ENCODE measurements at places on chromosomes 2 and 18. TPM values are rescaled to one million over a fixed set of nuclear protein-coding genes. Genes with fewer than 3 reads are reported as not detected.
A peak's percentile ranks its signal among the peaks of the same experiment; 100 is the strongest.

The TRIB2 gene
- 146 TPM for total RNA-seq

The DPY30 gene
- 56.4 TPM for total RNA-seq

The BMP10 gene
- not detected for total RNA-seq

The BUB1 gene
- 7.3 TPM for total RNA-seq

The OR6B2 gene
- not detected for total RNA-seq

The CYRIA gene
- total RNA-seq = 2.8 TPM

The TCF7L1 gene
- total RNA-seq = 31.8 TPM

The CNGA3 gene
- total RNA-seq = not detected

The SCTR gene
- not detected for total RNA-seq

The ATP6V1C2 gene
- total RNA-seq = not detected

The TUBA3E gene
- not detected for total RNA-seq

The AGAP1 gene
- total RNA-seq = 43.8 TPM

The RAPGEF4 gene
- total RNA-seq = 0.91 TPM

The CIDEA gene
- total RNA-seq = not detected

The NRP2 gene
- total RNA-seq = 58.4 TPM

DNA sequence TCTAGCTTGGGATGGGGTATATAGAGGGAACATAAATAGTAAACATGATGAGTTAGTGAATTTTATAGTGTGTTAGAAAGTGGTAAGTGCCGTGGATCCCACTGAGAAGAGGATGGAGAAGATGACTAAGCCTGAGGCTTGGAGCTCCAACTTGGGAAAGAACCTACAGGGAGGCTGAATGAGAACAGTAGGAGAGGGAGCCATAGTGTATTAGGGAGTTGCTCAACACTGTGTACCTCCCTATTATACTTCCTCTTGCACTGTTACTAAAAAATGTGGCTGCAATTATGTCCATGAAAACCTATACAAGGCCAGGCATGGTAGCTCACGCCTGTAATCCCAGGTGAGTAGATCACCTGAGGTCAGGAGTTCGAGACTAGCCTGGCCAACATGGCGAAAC lies 2.9 kb upstream of the SLC19A3 start:
- H3K27me3 ChIP-seq = peaks cover 36% of the 10 kb centered on the region
- peaks cover 9% of the 10 kb centered on the region for H3K4me1 ChIP-seq
- no peak overlapping the region for H3K27ac ChIP-seq
- H3K36me3 ChIP-seq = no peaks in the 10 kb centered on the region

GRCh38 chr2:160679686-160680085 lies 186.1 kb upstream of the RBMS1 start:
- no peak overlapping the region for H3K4me3 ChIP-seq
- no peaks in the 10 kb centered on the region for H3K27me3 ChIP-seq
- H3K27ac ChIP-seq = no peak overlapping the region
- DNase-seq = no peak
- H3K4me1 ChIP-seq = peaks cover 4% of the 10 kb centered on the region

- H3K36me3 ChIP-seq = no peaks in the 10 kb centered on the region
- no peak for DNase-seq
- no peaks in the 10 kb centered on the region for H3K4me1 ChIP-seq
- H3K27ac ChIP-seq = no peak overlapping the region
- peaks cover 9% of the 10 kb centered on the region for H3K27me3 ChIP-seq
Observed at GRCh38 chr2:120620025-120620793, 115.5 kb upstream of the GLI2 start.

GRCh38 chr2:163364736-163365135 lies 371.1 kb downstream of the FIGN start:
- DNase-seq = no peak
- H3K4me3 ChIP-seq = no peak overlapping the region
- H3K36me3 ChIP-seq = no peaks in the 10 kb centered on the region
- H3K27ac ChIP-seq = no peak overlapping the region
- no peaks in the 10 kb centered on the region for H3K27me3 ChIP-seq

DNA sequence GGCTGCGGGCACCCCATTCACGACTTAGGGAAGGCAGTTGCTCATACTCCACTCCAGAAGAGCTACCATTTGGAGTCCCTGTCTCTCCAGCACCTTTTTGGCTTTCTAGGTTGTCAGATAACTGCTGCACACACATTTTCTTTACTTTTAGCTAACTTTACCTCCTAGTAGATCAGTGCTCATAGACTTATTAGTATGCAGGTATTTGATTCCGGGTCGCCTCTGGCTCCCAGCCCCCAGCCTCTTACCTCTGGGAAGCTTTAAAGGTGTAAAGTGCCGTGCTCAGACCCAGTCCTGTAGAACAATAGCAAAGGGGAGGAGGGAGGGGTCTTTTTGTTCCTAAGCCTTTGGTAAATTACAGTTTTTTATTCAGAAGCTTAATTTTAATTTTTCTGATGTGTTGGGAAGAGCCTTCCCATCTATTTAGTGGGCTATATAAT lies 102.9 kb downstream of the SPTBN1 start:
- no peak for DNase-seq
- no peaks in the 10 kb centered on the region for H3K27me3 ChIP-seq
- H3K36me3 ChIP-seq = no peaks in the 10 kb centered on the region
- peak overlapping the region; percentile 97 for H3K27ac ChIP-seq

DNA sequence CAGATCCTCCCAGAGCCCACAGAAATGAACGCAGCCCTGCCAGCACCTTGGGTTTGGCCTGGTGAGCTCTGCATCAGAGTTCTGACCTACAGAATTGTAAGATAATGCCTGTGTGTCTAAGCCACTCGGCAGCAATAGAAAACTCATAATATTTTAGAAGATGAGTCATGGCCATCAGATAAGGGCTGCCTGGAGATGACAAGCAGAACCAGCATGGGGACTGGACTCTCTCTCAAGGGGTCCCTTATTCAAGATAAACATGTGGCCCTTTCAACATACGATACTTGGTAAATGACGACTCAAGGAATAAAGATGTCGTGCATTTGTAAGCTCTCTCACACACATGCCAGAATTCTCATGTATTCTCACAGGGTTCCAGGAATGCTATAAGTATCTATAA lies 8.5 kb upstream of the AGAP1 start:
- no peak overlapping the region for H3K4me3 ChIP-seq
- DNase-seq = no peak
- no peaks in the 10 kb centered on the region for H3K36me3 ChIP-seq
- H3K27me3 ChIP-seq = peaks cover 30% of the 10 kb centered on the region
- no peak overlapping the region for H3K27ac ChIP-seq

- H3K36me3 ChIP-seq = no peaks in the 10 kb centered on the region
- H3K27ac ChIP-seq = no peak overlapping the region
- DNase-seq = no peak
- peaks cover 62% of the 10 kb centered on the region for H3K27me3 ChIP-seq
- H3K4me1 ChIP-seq = no peaks in the 10 kb centered on the region
Observed at GRCh38 chr2:42438685-42439084, 55.1 kb downstream of the KCNG3 start.

DNA sequence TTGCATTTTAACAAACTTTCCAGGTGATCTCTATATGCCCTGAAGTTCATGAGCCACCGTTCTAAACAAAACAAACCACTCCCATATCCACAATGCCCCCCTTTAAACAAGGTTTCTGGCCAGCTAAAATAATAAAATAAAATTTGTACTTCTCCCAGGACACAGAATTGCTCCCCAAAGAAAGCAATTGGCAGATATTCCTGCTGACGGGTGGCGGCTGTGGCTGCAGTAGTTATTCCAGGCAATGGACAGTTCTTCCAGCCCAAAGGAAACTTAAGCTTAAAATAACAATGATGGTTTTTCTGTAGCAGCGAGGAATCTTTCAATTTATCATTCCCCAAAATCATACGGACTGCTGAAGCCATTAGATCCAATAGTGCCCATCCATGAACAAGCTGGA lies 260.5 kb upstream of the ZNF521 start:
- peaks cover 6% of the 10 kb centered on the region for H3K4me1 ChIP-seq
- peaks cover 9% of the 10 kb centered on the region for H3K27me3 ChIP-seq
- no peaks in the 10 kb centered on the region for H3K36me3 ChIP-seq
- DNase-seq = no peak
- H3K4me3 ChIP-seq = no peak overlapping the region

GRCh38 chr2:2464094-2464493 lies 133.0 kb upstream of the MYT1L start:
- H3K4me1 ChIP-seq = no peaks in the 10 kb centered on the region
- no peak overlapping the region for H3K4me3 ChIP-seq
- no peaks in the 10 kb centered on the region for H3K36me3 ChIP-seq
- H3K27me3 ChIP-seq = no peaks in the 10 kb centered on the region

- H3K27me3 ChIP-seq = no peaks in the 10 kb centered on the region
- no peak for DNase-seq
- H3K4me1 ChIP-seq = peaks cover 10% of the 10 kb centered on the region
Observed at GRCh38 chr18:25113566-25113965, 238.4 kb downstream of the ZNF521 start.

GRCh38 chr2:132692816-132693215 lies 22.8 kb upstream of the LYPD1 start:
- DNase-seq = no peak
- H3K27me3 ChIP-seq = no peaks in the 10 kb centered on the region
- H3K4me3 ChIP-seq = no peak overlapping the region

DNA sequence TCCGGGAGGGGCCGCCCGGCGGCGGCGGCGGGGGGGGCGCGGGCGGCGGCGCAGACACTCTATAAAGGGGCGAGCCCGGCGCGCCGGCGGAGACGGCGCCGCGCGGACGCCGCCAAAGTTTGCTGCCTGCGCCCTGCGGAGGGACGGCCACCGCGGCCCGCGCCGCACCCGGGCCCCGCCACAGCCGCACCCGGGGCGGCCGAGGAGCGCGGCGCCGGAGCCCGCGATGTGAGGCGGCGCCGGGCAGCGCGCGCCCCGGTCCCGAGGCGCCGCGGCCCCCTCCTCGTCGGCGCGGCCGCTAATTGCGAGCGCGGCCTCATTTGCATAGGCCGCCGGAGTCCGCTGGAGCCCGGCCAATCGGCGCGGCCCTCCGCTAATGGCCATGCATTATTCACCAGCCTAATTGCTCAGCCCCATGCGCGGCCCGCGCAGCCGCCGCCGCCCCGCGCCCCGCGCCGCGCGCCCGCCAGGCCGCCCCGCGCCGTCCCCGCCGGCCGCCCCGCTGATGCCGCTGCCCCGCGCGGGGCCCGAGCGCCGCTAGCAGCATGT lies at the start of gene SALL3:
SALL3 (plus strand) TSS at position 89 of the 549 bp plus-strand sequence; CDS start at position 546, 457 bp downstream.
- no peak for DNase-seq
- H3K27ac ChIP-seq = no peak within 1 kb of the TSS
- H3K4me1 ChIP-seq = peaks cover 13% of the 10 kb centered on the region
- no peak within 1 kb of the TSS for H3K4me3 ChIP-seq

GRCh38 chr2:165074884-165075283 lies 119.6 kb upstream of the SLC38A11 start:
- H3K27ac ChIP-seq = no peak overlapping the region
- no peak for DNase-seq
- H3K36me3 ChIP-seq = no peaks in the 10 kb centered on the region
- no peaks in the 10 kb centered on the region for H3K4me1 ChIP-seq
- no peak overlapping the region for H3K4me3 ChIP-seq

- peaks cover 32% of the 10 kb centered on the region for H3K4me1 ChIP-seq
- no peak for DNase-seq
- no peak overlapping the region for H3K27ac ChIP-seq
- no peak overlapping the region for H3K4me3 ChIP-seq
- H3K27me3 ChIP-seq = no peaks in the 10 kb centered on the region
Observed at GRCh38 chr2:121451398-121451797, 79.3 kb upstream of the RNU4ATAC start.

GRCh38 chr18:45775241-45775676 lies 50.2 kb upstream of the SIGLEC15 start:
- no peak for DNase-seq
- no peak overlapping the region for H3K27ac ChIP-seq
- peaks cover 22% of the 10 kb centered on the region for H3K4me1 ChIP-seq

DNA sequence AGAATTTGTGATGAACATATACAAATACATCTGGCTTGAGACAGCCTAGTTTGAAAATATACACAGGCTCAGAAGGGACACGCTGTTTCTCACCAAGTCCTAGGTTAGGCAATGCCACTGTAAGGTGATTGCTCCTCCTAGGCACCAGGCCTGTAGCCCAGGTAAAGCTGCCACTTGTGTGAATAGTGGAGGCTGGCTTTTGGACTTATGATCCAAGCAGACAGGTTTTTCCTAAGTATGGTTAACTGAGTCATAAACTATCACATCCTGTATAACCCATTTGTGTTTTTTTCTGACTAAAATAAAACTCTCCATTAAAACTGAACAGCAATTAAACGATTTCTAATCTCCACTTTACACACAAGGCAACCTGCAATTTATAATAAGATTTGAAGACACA lies 81.0 kb downstream of the SEMA4F start:
- no peaks in the 10 kb centered on the region for H3K27me3 ChIP-seq
- H3K4me3 ChIP-seq = no peak overlapping the region
- no peak for DNase-seq
- no peak overlapping the region for H3K27ac ChIP-seq
- H3K4me1 ChIP-seq = peaks cover 5% of the 10 kb centered on the region
- peaks cover 7% of the 10 kb centered on the region for H3K36me3 ChIP-seq

DNA sequence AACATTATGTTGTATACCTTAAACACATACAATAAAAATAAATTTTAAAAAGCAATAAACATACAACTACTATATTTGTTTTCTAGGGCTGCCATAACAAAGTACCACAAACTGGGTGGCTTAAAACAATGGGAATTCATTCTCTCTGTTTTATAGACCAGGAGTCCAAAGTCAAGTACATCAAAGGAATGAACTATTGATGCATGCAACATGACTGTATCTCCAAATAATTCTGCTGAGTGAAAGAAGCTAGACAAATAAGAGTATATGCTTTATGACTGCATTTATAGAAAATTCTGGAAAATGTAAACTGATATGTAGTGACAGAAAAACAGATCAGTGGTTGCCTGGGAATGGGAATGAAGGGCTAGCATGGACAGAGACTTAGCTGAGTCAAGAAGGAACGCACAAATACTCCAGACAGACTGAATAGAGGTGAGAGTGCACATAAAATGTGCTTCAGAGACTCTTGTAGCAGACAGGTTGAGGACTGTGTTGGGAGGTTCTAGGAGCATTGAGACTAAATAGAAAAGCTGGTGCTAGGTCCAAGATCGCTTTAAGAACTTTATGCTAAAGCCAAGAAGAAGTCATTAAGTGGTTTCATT lies 11.0 kb upstream of the PLA2R1 start:
- no peak for DNase-seq
- no peaks in the 10 kb centered on the region for H3K27me3 ChIP-seq
- no peak overlapping the region for H3K4me3 ChIP-seq
- peaks cover 22% of the 10 kb centered on the region for H3K4me1 ChIP-seq
- H3K27ac ChIP-seq = no peak overlapping the region

- peak overlapping the region; percentile 87 for H3K27ac ChIP-seq
- no peaks in the 10 kb centered on the region for H3K36me3 ChIP-seq
- H3K4me1 ChIP-seq = peaks cover 38% of the 10 kb centered on the region
- no peaks in the 10 kb centered on the region for H3K27me3 ChIP-seq
Observed at GRCh38 chr2:73112026-73112912, 479 bp downstream of the RAB11FIP5 start.

GRCh38 chr18:75827751-75828287 lies 400.3 kb upstream of the SMIM21 start:
- no peaks in the 10 kb centered on the region for H3K27me3 ChIP-seq
- H3K4me3 ChIP-seq = no peak overlapping the region
- no peak for DNase-seq
- H3K4me1 ChIP-seq = no peaks in the 10 kb centered on the region
- H3K36me3 ChIP-seq = no peaks in the 10 kb centered on the region

GRCh38 chr18:23992089-23992940 lies 22.2 kb upstream of the TTC39C start:
- peaks cover 32% of the 10 kb centered on the region for H3K27me3 ChIP-seq
- peak; percentile 64 for DNase-seq
- H3K4me3 ChIP-seq = no peak overlapping the region
- H3K4me1 ChIP-seq = peaks cover 9% of the 10 kb centered on the region
- no peaks in the 10 kb centered on the region for H3K36me3 ChIP-seq
